ENCODE measurements at places on chromosomes 3 and 15.

DNA sequence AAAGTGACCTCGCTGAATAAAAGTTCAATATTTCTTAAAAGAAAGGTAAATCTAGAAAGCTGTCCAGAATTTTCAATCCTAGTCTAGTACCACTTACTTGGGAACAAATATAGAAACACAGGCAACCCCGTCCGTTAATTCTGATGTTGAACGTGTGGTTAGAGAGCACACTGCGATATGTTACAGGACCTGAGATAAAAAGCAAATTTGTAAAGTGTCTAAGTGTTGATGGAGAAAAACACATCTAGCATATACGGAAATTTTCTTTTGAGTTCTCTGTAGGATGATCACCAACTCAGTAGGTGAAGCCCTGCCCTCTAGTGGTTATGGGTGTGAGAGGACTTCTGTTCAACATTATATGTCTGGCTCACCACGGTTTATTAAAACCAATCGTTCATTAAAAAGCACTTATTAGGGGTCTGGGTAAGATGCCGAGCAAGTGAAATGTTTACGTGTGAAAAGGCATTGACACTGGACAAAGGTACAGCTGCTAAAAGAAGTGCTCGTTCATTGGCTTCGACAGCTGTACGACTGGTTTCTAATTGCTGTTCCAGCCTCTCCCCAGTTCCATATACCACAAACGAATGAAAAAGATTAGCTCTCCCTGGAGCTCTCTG lies 1.0 kb upstream of the ATP2C1 start:
- peak; percentile 90 for DNase-seq

GRCh38 chr15:52670087-52670486 lies 9.1 kb downstream of the ATOSA start:
- DNase-seq = no peak

GRCh38 chr3:129694228-129694627 lies 87.8 kb upstream of the PLXND1 start:
- no peak for DNase-seq

- no peak for DNase-seq
These were observed 11.8 kb downstream of the GOLIM4 start for GRCh38 chr3:168083906-168084305.

DNA sequence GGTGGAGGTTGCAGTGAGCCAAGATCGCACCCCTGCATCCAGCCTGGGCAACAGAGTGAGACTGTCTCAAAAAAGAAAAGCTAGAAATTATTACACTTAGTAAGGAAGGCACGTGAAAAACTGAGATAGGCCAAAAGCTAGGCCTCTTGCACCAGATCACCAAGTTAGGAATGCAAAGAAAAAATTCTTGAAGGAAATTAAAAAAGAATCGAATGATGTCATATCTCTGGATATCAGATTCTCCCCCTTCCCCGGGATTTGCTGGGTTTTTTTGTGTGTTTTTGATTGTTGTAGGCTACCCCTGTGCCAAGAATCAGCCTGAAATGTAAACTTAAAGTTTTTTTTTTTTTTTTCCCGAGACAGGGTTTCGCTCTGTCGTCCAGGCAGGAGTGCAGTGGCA lies 17.4 kb downstream of the PTPN23 start:
- DNase-seq = no peak

DNA sequence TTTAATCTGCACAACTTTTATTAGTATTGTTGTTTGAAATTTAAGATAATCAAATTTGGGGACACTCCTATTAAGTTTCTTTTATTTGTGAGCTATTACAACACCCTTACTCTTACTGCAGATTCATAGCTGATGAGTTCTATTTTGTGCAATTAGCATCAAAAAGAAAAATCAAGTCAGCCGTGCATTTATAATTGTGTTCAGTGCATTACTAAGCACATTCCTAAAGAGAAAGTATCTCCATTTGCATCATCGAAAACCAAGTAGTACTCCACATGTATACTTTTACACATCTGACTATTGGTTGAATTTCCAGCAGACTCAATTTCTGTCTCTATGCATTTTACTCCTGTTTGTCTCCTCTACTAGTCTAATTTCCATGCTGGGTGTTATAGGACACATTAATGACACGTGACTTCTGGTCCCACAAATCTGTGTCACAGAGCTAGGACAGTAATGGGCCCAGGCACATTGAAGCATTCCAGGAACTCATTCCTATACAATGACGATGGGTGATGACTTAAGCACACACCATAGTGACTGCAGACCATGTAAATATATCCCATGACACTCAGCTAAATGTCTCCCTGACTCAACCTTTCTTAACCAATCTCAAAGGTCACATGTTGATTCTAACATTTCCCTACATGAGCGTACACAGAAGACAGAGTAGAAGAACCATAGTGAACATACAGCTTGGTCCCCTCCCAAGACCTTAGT lies 477.5 kb downstream of the LPP start:
- DNase-seq = no peak

GRCh38 chr15:37824717-37825382 lies 109.6 kb upstream of the TMCO5A start:
- no peak for DNase-seq

DNA sequence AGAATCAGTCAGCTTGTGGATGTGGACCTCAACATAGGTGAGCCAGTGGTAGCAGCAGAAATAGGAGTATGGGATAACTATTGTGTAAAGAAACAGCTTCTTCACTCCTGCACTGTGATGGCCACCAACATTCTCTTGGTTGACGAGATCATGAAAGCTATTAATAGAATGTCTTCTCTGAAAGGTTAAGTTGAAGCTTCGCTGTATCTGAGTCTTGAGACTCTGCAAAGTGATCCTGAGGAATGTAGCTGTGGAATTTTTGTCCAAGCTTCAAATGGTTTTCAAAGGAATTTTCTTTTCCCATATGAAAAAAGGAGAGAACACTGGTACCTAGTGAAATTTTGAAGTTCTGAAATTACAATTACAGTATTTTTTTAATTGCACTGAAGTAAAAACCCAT lies 146.3 kb downstream of the GMNC start:
- DNase-seq = no peak

- no peak for DNase-seq
These were observed 13.7 kb upstream of the GRIP2 start for GRCh38 chr3:14553871-14554270.

GRCh38 chr15:58755956-58756355 lies 6.4 kb upstream of the ADAM10 start:
- peak; percentile 36 for DNase-seq

- DNase-seq = no peak
These were observed 105.7 kb upstream of the ZPLD1 start for GRCh38 chr3:102329066-102329465.

GRCh38 chr3:150247441-150247840 lies 160.7 kb upstream of the TSC22D2 start:
- no peak for DNase-seq

DNA sequence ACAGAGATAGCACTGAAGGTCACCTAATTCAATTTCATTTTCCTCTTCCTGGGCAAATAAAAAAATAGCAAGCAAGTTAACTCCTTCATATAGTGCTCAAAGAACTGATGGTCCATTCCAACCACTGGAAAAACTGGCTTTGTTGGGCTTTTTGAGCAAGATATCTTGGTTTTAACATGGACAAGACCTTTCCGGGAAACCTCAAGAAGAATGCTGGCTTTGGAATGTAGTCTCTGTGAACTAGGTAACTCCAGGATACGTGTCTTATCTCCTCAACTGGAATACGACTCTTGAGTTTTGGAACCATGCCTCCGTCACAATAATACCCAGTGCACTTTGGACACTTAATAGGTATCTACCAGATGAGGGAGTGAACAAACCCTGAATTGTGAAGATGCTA lies 36.9 kb upstream of the CRBN start:
- DNase-seq = no peak

- no peak for DNase-seq
These were observed 86.0 kb downstream of the LRIG1 start for GRCh38 chr3:66414846-66415245.

DNA sequence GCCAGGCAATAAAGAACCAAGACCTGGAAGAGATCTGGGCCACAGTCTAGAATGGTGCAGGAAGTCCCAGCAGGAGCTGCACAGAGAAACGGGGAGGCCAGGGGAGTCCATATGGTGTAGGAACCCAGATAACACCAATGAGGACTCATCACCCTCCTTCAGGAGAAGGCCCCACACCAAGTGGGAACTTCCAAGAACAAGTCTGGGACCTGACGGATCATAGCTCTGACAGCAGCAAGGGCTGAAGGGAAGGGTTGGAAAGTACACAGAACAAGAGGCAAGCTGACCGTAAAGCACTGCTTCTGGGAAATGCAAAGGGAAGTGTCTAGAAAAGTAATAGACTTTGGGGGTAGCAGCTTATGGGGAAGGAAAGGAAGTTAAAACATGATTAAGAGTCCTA lies 34.5 kb downstream of the ANO10 start:
- DNase-seq = no peak

GRCh38 chr3:25025236-25025635 lies 402.8 kb upstream of the RARB start:
- DNase-seq = no peak

DNA sequence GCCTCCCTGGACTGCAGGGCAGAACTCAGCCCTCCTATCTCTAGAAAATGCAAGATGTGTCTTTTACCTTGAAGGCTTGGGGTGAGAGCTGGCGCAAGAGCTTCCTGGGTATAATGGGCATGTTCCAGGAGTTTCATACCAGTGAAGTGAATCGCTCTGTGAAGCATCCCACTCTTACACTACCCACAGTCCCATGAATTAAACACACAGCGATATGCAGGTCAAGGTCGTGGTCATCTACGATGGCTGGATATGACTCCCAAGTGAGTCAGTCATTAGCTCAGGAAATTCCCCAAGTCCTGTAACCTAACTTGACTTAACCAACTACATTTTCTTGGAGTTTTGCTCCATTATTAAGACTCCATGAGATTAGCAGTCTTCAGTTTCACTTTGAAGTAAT lies 439.7 kb downstream of the NTRK3 start:
- DNase-seq = no peak

DNA sequence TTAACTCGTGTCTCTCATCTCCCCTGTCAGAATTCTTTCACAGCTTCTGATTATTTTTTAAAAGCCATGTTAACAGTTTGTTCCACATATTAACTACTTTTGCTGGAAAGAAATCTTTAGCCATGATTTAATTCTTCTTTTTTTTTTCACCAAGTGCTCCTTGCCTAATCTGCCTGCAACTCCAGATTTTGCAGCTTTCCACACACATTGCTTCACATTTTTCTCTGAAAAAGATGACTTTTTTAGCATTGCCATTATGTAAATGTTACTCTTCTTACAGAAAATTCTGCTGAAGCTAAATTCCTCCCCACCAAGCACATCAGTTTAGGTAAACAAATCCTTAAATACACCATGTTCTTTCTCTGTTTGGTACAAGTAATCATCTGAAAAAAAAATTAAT lies 23.4 kb upstream of the PPARG start:
- DNase-seq = no peak

- no peak for DNase-seq
These were observed 14.0 kb downstream of the PLCD1 start for GRCh38 chr3:38015485-38015884.

DNA sequence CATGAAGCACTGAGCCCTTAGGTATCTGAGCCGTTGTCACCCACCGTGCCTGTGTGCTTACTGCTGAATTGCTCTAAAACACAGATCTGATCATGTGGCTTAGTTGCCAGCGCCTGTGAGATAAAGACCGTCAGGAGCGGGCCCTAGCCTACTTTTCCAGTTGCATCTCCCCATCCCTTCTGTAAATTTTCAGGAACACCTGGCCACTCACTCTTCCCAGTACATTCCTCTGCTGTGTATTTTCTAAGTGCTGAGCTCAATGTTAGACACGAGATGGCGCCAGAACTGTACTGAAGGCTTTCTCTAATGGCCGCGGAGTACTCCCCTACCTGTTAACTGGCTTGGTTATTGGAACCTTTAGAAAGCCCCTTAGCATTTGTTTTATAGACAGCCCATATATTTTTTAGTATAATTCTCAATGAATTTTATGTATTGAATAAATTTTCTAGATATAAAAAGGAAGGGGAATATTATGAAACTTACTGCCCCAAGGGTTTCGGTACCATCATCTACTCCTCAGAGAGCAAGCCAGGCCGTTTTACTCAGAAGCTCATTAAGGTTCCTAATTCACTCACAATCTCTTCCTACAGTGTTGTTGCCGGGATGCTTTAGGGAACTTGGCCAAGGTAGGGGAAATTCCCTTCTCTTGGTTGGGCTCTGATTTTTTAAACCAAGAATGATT lies 16.7 kb upstream of the WNT7A start:
- DNase-seq = peak; percentile 65

- no peak for DNase-seq
These were observed 60.5 kb upstream of the ACKR4 start for GRCh38 chr3:132536442-132537153.

GRCh38 chr3:172530566-172530965 lies 7.3 kb upstream of the TNFSF10 start:
- no peak for DNase-seq

GRCh38 chr15:36880224-36880912 lies 220.0 kb downstream of the MEIS2 start:
- DNase-seq = no peak

DNA sequence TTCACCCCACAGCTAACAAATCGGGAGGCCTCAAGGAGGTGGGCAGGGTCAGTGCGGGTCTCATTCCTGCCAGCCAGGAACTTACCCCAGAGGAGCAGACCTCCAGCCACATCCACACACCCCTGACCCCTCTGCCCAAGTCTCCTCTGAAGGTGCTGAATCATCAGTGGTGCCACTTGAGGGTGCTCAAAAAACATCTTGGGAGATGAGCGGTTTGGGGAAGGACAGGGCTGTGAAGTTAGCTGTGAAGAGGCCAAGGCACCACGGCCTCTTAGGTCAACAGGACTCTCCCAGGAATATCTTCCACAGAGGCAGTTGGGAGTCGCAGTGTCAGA lies 1.2 kb downstream of the DAPK2 start:
- no peak for DNase-seq

DNA sequence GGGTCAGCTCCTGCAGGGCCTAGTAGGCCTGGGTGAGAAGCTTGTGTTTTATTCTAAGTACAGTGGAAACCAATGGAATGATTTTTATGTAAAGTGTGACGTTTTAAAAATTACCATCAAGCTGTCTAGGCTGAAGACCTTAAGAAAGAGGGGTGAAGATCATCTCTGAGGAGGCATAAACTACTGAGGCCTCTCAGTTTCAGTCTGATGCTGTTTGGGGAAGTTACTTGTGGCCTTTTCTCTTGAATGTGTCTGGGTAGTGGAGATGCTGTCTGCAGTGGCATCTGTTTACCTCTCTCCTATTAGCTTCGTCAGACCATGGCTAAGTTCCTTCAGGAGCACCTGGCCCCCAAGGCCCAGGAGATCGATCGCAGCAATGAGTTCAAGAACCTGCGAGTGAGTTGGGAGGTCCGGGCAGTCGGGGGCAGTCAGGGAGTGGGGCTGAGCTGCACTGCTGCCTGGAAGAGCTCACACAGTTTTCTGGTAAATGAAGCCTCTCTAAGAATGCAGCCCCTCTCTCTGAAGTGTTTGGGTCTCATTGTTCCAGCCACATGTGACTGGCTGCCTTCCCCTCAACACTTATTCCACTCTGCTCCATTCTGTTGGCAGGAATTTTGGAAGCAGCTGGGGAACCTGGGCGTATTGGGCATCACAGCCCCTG lies 1.9 kb downstream of the IVD start:
- no peak for DNase-seq

- no peak for DNase-seq
These were observed 331.5 kb upstream of the SLCO3A1 start for GRCh38 chr15:91521996-91522395.

GRCh38 chr3:4828279-4829030 lies 150.8 kb upstream of the BHLHE40 start:
- no peak for DNase-seq

- DNase-seq = no peak
These were observed 142.3 kb downstream of the KLHL25 start for GRCh38 chr15:85652457-85652856.

- no peak for DNase-seq
These were observed 415.2 kb downstream of the RAP2B start for GRCh38 chr3:153577059-153577736.
